Stimulated activated CD4-positive, alpha-beta T cell treated with anti-CD3 and anti-CD28 coated beads, Interleukin-12 subunit alpha, Interleukin-12 subunit beta, amount 100 ng/mL, for 24 hours (primary cell): ENCODE measurements at places on chromosomes 16 and 17.

GRCh38 chr17:62693616-62694409 is 66.3 kb downstream of the MRC2 start:
- no peak for DNase-seq

- no peak for DNase-seq
Observed at GRCh38 chr17:38605411-38605840, 326 bp downstream of the SRCIN1 start.

GRCh38 chr17:50527155-50527762 is 5.3 kb upstream of the EPN3 start:
- no peak for DNase-seq

DNA sequence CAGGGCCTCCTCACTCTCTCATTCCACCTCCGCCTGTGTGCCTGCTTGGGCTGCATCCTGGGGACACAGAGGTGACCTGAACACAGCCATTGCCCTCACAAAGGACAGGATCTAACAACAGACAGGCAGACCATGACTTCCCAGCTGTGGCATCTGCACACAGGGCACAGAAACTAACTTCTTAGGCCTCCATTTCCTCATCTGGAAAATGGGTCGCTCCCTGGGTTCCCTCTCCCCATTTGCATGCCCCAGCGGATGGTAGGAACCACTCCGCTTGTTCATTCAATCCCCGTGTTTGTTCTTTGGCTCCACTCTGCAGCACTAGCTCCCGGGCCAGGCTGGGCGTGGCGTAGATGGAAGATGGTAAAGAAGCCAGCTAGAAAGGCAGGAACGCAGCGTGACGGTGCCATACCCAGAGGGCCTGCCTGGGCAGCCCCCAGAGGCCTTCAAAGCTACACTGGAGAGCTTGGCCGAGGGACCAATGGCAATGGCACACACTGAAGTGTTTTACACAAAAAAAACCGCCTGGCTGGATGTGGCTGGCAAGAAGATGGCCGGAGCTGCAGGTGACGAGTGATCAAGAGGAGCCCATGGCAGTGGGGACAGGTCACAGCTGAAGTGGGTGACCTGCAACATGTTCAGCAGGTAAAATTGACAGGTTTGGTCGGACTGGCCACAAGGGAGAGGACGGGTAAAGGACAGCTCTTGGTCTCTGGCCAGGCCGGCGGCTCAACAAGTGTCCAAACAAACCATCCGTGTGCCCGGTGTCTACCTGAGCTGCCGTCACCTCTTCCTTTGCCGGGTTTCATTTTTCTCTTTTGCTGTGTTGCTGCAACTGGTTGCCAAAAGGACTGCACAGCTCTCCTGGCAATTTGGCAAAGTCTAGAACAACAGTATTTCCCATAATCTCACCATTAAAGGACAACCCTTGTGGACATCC is 66.9 kb downstream of the SOCS1 start:
- DNase-seq, result no peak

DNA sequence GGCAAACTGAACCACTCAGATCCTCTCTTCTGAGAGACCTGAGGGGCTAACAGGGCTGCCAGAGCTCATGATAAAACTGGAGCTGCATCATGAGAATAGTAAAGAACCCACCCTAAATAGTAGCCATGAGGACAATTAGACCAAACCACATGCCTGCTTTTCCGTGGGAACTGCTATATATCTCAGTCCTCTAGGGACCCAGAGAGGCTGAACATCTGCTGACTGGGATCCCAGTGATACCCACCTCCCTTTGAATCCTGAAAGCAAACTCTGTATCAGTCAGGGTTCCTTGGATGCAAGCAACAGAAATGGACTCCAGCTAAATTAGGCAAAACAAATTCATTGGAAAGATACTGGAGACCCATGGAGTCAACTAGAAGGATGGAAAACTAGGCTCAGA is 6.5 kb downstream of the MT1X start:
- no peak for DNase-seq

- no peak for DNase-seq
Observed at GRCh38 chr16:12229759-12230594, 253.4 kb downstream of the SNX29 start.
